ENCODE measurements at places on chromosomes 6 and 20. TPM values are rescaled to one million over a fixed set of nuclear protein-coding genes. Genes with fewer than 3 reads are reported as not detected.

Gene PLA2G7
- not detected for total RNA-seq

Gene VSTM2L
- total RNA-seq, result not detected

Gene CST7
- total RNA-seq, result not detected

Gene C20orf141
- not detected for total RNA-seq

Gene HTR1E
- total RNA-seq, result not detected

Gene TAF8
- 17.3 TPM for total RNA-seq

Gene DPPA5
- not detected for total RNA-seq

Gene SHLD1
- 4.7 TPM for total RNA-seq

Gene RBBP8NL
- total RNA-seq, result not detected

Gene LRRC1
- total RNA-seq, result 80.4 TPM

Gene SLC22A7
- not detected for total RNA-seq

Gene TRERF1
- total RNA-seq, result under 0.01 TPM

Gene OPRM1
- total RNA-seq, result not detected

Measured in dermis lymphatic vessel endothelial cell (primary cell).